T-helper 1 cell (primary cell): ENCODE measurements at places on chromosomes 3 and 15.

DNA sequence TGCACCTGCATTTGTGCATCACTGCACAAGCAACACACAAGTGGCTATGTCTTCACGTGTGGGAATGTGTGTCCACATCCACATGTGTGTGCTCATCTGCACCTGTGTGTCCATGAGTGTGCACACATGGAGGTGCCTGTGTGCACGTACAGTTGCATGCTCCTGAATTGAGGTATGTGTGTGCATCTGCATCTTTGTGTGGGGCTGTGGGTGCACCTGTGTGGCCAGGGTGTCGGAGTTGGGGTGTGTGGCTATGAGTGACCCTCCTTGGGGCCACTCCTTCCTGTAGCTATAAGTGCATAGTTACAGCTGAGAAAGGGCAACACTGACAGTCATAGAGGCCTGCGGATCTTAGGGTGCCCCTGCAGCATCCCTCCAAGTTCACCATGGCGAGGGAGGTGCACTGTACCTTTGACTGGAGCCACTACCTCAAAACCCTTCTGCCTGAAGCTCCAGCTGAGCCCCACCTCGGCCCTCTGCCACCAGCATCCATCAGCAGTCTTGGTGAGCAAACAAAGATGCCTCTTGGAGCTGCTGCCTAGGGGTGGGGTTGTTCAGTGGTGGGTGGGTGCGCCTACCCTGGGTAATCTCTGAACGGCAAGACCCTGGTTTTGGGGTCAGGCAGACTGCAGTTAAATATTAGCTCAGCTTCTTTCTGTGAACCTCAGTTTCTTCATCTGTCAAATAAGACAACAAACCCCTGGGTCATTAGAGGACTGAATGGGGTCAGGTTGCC is 5.2 kb upstream of the HHATL start:
- no peak for DNase-seq

GRCh38 chr3:29324180-29324651 is 43.3 kb downstream of the RBMS3 start:
- DNase-seq = no peak

GRCh38 chr15:69414701-69415167 is 585 bp downstream of the KIF23 start:
- DNase-seq = no peak

- no peak for DNase-seq
These were observed 6.9 kb downstream of the PLCH1 start for GRCh38 chr3:155737844-155738460.

DNA sequence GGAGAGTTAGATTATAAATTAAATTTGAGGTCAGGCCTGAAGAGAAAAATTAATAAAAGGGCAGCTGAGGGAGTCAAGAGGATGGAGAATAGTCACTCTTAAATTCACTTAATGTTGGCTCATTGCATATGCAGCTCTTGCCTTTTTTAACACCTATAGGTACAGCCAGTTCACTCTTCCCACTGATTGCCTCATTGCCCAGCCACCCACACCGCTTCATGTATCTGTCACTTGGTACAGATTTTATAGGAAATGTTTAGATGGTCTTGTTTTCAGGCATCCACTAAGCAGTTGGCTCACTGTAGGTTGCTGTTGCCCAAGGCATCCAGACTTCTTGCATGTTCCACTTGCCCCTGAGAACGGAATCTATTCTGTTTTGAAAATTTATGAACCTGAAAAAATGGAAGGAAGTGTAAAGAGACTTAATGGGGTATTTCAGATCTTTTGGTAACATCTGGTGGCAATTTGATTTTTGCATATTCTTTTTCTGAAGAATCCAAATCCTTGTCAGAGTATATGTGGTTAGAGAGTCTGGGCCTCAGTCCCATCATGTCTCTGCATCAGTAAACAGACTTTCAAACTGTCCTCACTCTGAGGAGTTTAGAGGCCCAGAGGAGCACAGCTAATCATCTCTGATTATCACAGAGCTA is 151.9 kb downstream of the RBPMS2 start:
- DNase-seq = no peak

DNA sequence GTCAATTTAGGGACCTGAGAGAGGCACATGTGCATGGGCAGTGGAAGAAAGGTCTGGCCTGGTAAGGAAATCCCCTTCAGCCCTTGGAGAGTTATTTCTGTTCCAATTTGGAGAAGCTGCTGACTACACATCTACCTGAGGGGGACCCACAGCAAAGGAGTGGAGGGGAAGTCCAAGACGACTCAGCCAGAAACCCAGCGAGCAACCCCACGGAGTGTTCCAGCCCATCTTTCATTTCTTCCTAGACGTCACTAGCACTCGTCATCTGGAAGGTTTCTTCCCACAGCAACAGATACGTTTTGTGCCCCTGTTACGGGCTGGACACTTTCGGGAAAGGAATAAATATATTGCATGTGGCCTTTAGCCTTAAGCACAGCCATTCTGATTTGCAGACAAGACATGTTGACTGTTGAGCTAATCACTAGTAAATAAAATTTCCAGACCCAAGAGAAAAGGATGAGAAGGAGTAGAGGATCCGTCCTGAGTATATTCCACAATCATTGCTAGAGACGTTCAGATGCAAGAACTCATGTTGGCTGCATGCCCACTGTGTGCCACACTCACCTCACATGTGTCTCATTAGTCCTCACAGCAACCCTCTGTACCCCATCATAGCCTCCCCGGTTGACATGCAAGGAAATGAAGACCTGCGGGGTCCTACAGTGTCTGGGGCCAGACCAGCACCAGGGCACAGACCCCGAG is 7.8 kb upstream of the FAM174B start:
- DNase-seq = no peak

GRCh38 chr3:13034109-13034800 is 39.0 kb downstream of the IQSEC1 start:
- DNase-seq = no peak

- DNase-seq = no peak
These were observed 212.7 kb downstream of the PDZRN3 start for GRCh38 chr3:73411993-73412392.

- DNase-seq = no peak
These were observed 36.3 kb downstream of the PAK2 start for GRCh38 chr3:196775938-196776337.

- peak; percentile 48 for DNase-seq
These were observed 114.3 kb upstream of the ARHGEF3 start for GRCh38 chr3:56915966-56916586.

- no peak for DNase-seq
These were observed 68.5 kb downstream of the WWTR1 start for GRCh38 chr3:149589332-149589731.

- DNase-seq = no peak
These were observed 181.2 kb upstream of the TTC14 start for GRCh38 chr3:180420804-180421203.

- DNase-seq = no peak
These were observed 116.3 kb downstream of the MEX3B start for GRCh38 chr15:81929557-81929956.

- DNase-seq = no peak
These were observed 7.6 kb downstream of the NIPA1 start for GRCh38 chr15:22794063-22794462.

GRCh38 chr3:126945171-126945721 is 37.7 kb upstream of the PLXNA1 start:
- no peak for DNase-seq

DNA sequence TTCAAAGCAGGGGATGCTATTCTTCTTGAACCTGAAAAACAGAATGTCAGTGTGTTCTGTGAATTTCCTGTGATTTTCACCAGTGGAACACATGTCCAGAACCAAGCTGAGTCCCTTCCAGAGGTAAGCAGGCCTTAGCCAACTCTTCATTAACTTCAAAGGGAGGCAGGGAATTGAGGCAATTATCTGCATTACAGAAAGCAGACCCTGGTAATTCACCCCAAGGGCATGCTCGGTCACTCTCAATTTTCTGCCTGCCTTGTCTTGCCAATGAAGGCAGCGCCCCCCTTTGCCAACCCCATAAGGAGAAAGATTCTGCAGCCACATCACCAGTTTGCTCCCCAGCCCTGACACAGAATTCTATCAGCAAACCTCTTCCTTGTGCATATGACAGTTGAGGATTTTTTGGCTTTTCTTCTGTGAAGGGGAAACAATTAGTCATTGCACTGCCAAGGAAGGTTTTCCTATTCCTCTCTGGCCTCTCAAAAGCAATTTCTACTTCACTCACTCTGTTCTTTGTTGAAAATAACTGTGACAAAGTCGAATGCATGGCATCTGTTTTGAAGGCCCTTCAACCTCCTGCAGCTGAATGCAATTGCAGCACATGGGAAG is 85.3 kb downstream of the HHLA2 start:
- DNase-seq = no peak

GRCh38 chr15:101439285-101439919 is 50.1 kb downstream of the PCSK6 start:
- DNase-seq = no peak

- DNase-seq = no peak
These were observed 64.8 kb downstream of the ZBTB20 start for GRCh38 chr3:115082260-115082659.

- no peak for DNase-seq
These were observed 1035.3 kb downstream of the ROBO1 start for GRCh38 chr3:78732471-78732870.

DNA sequence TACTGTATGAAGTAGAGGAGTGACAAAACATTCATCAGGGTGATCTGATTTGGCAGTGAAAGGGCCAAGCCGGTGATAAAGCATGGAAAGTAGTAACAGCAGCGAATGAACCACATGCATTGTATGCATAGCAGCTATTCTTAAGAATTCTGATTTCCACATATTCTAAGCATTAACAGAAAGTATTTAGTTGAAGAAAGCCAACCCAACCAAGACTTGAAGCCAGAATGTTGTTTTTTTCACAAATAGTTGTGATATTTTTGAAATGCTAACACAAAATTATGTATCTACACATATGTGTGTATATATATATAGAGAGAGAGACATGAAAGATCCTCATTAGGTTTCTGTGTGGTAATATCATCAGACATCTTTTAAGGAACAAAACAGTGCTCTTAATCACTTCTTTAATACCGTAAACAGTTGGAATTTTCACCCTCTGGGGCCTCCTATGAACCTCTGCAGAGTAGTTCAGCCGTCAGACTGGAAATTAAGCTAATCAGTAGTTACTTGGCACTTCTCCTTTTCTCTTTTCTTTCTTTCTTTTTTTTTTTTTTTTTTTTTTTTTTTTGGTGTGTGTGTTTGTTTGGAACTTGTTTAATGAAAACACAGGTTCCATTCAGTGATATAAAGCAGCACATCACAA is 139.6 kb downstream of the CMSS1 start:
- DNase-seq = no peak

- no peak for DNase-seq
These were observed 104.6 kb downstream of the IL1RAP start for GRCh38 chr3:190618330-190619030.

- DNase-seq = no peak
These were observed 237.6 kb upstream of the CHRNA7 start for GRCh38 chr15:31792611-31793199.

- DNase-seq = no peak
These were observed 31.9 kb downstream of the SPATA16 start for GRCh38 chr3:173109143-173109542.

GRCh38 chr3:172577987-172578570 is 54.8 kb upstream of the TNFSF10 start:
- DNase-seq = no peak

- DNase-seq = no peak
These were observed 11.6 kb downstream of the DNAH1 start for GRCh38 chr3:52327486-52328290.

DNA sequence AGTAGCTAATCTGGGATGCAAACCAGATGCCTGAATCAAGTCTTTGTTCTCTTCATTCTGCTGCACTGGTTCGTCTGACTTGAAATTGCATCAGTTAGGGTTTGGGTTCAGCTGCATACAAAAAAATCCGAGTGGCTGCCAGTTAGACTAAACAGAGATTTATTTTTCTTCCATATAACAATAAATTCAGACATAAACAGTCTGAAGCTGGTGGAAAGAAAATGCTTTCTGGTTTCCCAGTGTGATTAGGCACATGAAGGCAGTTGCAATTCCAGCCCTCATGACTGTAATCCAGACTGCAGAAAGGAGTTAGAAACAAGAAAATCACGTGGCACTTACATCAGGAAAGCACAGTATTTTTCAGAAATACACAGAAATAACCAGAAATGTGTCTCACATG is 930.7 kb downstream of the MCTP2 start:
- DNase-seq = no peak

- DNase-seq = peak; percentile 36
These were observed 121.9 kb upstream of the ARHGEF3 start for GRCh38 chr3:56923526-56924224.

- DNase-seq = no peak
These were observed 18.3 kb upstream of the ATP8B4 start for GRCh38 chr15:50137330-50137761.

DNA sequence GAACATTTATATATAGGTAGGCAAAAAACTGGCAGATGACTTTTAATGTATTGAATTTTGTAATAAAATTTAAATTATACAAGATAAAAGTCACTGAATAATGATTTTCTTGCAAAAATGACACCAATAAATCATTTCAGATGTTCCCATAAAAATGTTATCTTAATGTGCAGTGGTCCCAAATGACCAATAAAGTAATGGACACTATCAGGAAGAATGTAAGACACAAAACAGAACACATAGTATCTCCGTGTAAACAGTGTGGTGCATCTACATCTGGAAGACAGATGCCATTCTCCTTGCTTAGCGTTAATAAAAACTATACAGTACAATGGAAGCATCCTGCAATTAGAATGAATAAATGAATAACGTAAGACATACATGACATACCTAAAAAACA is 41.5 kb downstream of the FGF7 start:
- no peak for DNase-seq

- peak; percentile 32 for DNase-seq
These were observed 70.6 kb upstream of the STT3B start for GRCh38 chr3:31462050-31462569.

- no peak for DNase-seq
These were observed 26.1 kb downstream of the GRK7 start for GRCh38 chr3:141789281-141789680.

DNA sequence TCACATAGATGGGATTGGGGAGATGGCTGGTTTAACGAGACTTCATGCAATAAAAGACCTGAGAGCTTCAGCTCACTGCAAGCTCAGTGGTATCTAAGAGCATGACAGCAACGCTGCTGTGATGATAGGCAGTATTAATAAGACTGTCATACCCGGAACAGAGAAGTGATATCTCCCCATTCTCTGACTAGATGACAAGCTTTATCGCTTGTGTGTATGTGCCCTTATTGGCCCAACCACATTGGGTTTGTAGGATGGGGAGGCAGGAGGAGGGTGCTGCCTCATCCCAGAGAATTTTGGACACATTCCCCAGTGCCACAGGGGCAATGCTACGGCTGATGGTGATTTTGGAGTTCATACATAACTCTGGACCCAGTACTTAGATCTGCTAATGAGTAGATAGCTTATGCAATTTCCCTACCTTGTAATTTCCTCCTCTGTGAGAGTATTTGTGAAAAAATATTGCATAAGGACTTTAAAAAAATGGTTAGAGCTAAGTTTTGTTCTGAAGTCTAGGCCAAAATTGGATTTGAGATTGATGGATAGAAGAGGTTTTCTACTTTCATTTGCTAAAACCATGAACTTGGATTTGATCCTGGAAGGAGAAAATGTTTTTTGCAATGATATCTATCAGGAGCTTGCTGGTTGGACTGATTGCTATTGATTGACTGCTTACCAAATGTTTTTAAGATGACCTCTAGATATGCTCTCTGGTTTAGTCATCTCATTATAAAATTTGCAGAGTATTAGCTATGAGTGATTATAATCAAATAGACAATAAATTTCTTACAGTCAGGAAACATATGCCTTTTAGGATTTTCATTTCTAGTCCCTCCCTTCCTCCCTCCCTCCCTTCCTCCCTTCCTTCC is 14.0 kb upstream of the TMEM212 start:
- DNase-seq = no peak
